ENCODE measurements at places on chromosomes 7 and 10. TPM values are rescaled to one million over a fixed set of nuclear protein-coding genes. Genes with fewer than 3 reads are reported as not detected.

Gene VPS26A
- 39.7 TPM for total RNA-seq

Gene WNT2
- not detected for total RNA-seq

Gene FAM237B
- not detected for total RNA-seq

Gene VCL
- total RNA-seq = 52.2 TPM

Gene SLC16A9
- 0.05 TPM for total RNA-seq
